Hepatocyte (in vitro differentiated cells): ENCODE measurements at places on chromosomes 12 and 14.

DNA sequence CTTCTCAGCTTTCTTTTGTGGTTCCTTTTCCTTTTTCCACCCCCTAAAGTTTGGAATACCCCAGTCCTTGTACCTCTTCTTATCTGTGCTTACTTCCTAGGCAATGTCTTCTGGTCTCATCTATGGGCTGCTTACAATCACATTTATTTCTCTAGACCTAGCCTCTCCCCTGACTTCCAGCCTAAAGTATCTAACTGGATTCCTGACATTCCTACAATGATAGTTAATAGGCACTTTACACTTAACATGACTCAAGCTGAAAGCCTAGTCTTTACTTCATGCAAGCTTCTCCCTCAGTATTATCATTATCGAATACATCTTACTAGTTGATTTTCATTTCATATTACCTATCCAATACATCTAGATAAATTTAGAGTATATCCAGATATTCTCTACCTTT, 21.2 kb downstream of the CLECL1 start:
- no peak for DNase-seq

DNA sequence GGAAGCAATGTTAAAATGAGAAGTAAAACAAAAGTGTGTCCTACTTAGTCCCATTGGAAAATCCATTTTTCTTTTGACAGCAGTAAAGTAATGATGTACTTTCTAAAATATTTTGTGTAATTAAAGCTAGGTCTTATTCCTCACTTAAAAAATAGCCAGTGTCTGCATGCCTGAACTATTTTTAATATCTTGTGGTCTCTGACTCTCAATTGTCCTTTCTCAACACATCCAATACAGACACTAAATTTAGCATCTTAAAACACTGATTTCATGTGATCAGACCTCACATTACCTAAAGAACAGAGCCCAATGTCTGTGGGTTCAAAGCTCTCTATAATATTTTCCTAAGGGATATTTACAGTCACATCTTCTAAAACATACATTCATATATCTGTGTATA, 108.0 kb downstream of the DERA start:
- DNase-seq, result no peak

GRCh38 chr14:58151133-58152013, 640 bp downstream of the ARMH4 start:
- peak; percentile 52 for DNase-seq

GRCh38 chr14:58200846-58201245, 897 bp downstream of the ACTR10 start:
- no peak for DNase-seq

DNA sequence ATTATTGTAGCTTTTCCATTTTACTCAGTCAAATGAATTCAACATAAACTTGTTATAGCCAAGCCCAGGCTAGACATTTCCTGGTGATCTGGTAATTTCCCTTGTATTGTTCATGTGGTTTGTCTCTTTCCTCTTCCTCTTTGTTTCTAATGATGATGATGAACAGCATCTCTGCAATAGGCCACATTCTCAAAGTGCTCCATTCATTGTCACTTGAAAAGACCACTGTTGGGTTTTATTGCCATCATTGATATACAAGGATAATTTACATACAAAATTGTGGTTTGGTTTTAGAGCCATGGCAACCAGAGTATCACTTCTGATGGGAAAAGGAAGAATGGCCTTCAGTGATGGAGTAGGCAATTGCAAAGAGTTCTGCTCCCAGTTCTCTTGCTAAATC, 379.3 kb downstream of the RGS6 start:
- DNase-seq, result no peak

DNA sequence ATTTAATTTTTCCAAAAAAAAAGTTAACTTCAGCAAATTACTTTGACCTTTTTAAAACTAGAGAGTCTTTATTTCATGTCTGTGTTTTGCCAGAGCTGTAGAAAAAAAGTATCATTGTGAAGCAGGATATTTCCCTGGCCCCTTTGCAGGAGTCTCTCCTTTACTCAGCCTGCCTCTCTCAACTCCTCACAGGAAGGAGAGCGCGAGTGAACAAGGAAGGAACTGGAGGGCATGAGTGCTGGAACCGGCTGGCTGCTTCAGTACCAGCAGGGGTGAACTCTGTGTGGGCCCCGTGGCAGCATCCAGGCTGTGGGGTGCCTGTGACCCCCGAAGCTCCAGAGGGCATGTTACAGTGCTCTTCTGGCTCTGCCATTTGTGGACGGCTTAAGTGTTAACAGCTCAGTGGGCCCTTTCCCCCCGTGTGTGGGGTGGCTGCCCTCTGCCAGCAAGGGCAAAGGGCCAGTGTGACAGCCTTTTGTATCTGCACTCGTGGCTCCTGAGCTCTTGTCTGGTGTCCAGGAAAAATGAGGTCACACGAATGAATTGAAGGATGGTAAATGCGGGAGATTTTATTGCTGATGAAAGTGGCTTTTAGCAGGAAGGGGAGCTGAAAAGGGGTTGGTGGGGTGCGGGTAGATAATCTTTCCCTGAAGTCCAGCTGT, 76.6 kb upstream of the KCNH3 start:
- DNase-seq, result no peak

- DNase-seq, result no peak
Measured at GRCh38 chr12:114402084-114402717, 3.7 kb downstream of the TBX5 start.

GRCh38 chr12:90020881-90021280, 312.2 kb upstream of the ATP2B1 start:
- no peak for DNase-seq
